ENCODE measurements at places on chromosomes 1 and 21. TPM values are rescaled to one million over a fixed set of nuclear protein-coding genes. Genes with fewer than 3 reads are reported as not detected.

The TEX38 gene
- polyA plus RNA-seq = 0.47 TPM

The GPN2 gene
- polyA plus RNA-seq = 28.1 TPM

The CLIC6 gene
- 1.8 TPM for polyA plus RNA-seq

The HSF2BP gene
- polyA plus RNA-seq = 2.2 TPM

The PLA2G2E gene
- not detected for polyA plus RNA-seq

The KCNJ9 gene
- not detected for polyA plus RNA-seq

The AUNIP gene
- 2.8 TPM for polyA plus RNA-seq

The SYT11 gene
- polyA plus RNA-seq = 24.2 TPM

DNA sequence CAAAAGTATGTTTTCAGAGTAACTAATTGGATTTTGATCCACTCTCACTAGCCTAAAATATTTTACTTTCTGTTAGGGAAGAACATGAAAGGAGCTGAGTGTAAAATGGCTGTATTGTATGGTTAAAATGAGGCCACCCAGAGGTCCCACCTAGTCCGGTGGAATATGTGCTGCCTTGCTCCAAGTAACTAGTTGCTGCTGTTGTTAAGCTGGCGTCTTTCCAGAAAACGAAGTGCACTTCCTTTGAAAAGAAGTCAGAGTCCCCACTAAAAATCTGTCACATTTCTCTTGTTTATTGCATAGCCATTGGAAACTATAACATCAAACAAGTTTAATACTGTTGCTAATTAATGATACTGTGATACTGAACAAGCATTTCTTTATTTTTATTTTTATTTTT, 3.2 kb downstream of the SLC25A33 start:
- no peak for DNase-seq

- DNase-seq = no peak
These were observed 7.9 kb downstream of the THBS3 start for GRCh38 chr1:155199792-155200191.

DNA sequence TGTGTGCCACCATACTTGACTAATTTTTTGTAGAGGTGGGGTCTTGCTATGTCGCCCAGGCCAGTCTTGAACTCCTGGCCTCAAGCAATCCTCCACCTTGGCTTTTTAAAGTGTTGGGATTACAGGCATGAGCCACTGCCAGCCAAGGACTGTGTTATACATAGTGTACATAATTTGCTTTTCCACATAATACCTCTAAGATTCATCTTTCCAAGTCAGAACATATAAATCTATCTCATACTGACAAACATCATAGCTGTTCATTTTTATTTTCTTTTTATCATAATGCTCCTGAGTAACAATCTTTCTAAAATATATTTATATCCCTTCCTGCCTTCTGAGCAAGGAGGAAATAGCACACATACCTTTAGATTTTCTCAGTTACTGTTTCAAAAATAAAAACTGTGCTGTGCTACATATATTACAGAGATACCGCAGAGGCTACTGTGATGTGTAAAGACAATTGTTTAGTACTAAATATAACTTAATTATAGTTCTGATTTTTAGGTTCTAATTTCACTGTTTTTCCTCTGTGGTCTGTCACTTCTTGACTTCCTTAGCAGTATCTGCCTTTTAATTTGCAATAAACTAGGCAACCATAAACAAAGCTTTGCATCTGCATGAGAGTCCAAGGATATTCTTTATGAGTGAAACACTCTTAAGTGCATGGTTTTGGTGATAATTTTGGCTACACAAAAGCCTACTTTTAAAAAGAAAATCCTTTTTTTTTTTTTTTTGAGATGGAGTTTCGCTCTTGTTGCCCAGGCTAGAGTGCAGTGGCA, 59.3 kb downstream of the EYA3 start:
- DNase-seq = no peak

DNA sequence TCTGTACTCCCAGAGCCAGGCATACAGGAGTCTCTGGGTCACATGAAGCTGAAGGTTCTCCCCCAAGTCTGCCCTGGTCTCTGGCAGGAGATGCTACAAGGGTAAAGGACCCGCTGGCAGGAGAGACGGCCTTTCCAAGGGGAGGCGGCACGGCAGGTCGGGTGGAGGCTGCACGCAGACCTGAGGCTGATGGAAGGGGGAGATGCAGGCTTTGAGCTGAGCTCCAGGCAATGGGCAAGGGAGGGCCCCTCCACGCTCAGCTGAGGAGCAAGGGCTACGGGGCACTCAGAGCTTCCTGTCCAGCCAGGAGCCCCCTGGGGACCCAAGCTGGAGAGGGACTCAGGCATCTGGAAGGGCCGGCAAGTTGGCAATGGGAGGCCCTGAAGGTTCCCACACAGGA, 50.3 kb downstream of the MEGF6 start:
- no peak for DNase-seq

DNA sequence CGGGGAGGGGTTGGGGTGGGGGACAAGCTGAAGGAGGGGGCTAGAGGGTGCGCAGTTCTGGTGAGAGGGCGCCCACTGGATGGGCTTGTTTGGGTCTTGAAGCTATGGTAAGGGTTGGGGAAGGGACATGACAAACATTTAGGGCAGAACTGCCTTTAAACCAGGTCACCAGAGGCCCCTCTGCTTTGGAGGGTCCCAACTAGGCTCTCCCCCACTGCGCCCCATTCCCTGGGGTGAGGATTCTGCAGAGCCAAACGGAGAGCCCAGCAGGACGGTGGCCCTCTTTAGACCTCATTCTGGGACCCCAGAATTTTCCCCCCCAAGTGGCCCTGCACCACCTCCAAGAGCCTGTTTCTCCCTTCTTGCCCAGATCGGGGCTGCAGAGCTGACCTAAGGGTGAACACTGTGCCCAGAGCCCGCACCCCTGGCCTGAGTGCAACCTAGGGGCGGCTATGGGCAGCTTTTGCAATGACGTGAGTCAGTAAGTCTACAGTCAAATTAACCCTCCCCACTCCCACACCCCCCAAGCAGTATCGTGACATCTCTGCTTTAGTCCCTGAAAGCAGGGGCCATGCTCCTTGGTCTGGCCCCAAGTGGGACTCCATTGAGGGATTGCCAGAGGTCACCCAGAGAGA, 593.8 kb downstream of the MATN1 start:
- no peak for DNase-seq

DNA sequence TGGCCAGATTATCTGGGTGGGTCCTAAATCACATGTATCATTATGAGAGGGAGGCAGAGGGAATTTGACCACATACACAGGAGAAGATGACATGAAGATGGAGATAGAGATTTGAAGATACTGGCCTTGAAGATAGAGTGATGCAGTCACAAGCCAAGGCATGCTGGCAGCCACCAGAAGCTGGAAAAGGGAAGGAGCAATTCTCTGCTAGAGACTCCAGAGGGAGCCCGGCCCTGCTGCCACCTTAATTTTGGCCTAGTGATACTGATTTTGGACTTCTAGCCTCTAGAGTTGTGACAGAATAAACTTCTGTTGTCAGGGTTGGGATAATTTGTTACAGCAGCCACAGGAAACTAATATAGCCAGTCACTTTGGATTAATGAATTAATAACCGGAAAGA, 2.2 kb upstream of the PRDM2 start:
- no peak for DNase-seq

- no peak for DNase-seq
These were observed 244.0 kb downstream of the PLPP3 start for GRCh38 chr1:56335394-56335793.

GRCh38 chr1:109149874-109150601, 36.1 kb downstream of the ELAPOR1 start:
- no peak for DNase-seq

- no peak for DNase-seq
These were observed 2027.7 kb downstream of the MRPL39 start for GRCh38 chr21:23579573-23579972.

DNA sequence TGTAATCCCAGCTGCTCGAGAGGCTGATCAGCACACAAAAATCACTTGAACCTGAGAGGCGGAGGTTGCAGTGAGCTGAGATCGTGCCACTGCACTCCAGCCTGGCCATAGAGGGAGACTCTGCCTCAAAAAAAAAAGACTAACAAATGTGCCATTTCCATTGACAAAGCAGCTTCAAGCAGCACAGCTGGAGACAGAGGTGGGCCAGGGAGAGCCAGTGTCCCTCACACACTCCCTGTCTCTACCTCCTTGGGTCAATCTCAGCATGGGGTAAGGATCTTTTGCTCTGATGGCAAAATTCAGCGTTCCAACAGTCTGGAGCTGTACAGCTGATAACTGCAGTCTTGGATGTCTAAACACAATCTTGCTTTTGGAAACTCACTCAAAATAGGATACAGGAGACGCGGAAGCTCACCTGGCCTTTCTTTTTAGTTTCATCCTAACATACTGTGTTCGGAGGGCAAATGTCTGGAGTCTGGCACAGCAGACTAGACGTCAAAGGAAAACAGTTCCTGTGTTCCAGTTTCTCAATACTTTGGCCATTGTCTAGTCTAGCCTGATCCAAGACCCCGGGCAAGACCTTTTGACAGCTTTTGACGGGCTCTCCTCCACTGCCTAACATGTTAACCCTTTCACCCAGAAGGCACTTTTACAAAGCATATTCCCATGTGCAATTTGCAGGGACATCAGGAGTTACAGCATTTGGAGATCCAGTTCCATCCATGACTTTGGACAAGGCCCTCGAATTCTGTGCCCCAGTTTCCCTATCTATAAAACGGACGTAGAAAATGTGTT, 2.9 kb downstream of the RCC2 start:
- no peak for DNase-seq

GRCh38 chr1:155141749-155142148, 1.4 kb upstream of the DPM3 start:
- no peak for DNase-seq

- DNase-seq = no peak
These were observed 2.2 kb downstream of the SLC19A1 start for GRCh38 chr21:45539796-45540600.

DNA sequence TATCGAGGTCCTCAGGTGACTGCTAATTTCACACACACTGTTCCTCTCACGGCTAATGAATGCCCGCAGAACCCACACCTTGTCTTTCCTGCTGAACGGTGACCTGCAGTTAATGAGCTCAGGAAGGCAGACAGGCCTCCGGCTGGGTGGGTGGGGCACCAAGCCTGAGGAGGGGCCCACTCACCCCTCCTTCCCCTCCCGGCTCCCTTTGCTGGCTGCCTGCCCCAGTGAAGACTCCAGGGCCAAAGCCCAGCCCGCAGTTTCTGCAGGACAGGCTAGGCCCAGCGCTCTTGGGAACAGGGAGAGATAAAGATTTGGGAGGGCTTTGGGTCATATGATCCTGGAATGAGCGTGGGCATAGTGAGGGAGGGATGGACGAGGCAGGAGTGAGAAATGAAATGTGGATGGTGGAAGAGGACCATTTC, 26.4 kb downstream of the FOXO6 start:
- no peak for DNase-seq

DNA sequence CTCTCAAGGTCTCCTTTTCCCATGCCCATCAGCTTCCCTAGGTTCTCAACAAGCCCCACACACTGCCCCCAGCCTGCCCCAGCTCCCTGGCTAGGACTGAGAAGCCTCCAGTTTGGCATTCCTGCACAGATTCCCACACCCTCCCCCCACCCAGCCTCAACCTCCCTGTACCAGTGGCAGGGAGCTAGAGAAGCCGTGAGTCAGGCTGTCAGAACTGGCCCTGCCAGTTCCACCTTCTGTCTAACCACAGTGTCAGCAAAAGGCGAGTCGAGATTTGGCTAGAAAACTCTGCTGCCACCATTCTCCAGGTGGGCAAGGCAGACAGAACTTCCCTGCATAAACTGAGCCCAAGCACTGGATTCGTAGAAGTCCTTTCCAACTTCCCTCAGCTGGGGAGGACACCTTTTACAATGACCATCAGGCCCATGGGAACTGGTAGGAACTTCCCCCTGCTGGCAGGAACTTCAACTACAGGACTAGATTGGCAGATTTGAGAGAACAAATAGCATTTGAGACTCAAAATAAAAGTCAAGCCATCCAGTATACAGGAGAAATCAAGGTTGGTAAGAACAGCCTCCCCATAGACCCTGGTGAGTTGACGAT, 31.0 kb downstream of the TNNT2 start:
- DNase-seq = peak; percentile 24

DNA sequence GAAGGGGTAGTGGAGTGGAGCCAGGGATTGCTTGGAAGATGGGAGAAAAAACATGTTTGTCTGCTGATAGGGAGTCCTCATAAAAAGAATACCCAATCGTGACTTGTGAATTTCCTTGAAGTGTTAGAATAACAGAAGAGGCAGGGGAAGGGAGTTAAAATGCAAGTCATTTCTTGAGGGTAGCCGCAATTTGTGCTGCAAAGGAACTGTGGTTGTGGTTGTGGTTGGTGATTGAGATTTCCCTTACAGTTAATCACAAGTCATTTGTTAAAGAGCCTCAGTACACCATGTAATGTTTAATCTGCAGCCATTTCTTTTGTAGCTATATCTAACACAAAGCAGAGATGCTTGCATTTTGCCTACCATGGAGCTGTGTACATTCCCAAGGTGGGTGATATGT, 38.5 kb upstream of the EGLN1 start:
- no peak for DNase-seq

DNA sequence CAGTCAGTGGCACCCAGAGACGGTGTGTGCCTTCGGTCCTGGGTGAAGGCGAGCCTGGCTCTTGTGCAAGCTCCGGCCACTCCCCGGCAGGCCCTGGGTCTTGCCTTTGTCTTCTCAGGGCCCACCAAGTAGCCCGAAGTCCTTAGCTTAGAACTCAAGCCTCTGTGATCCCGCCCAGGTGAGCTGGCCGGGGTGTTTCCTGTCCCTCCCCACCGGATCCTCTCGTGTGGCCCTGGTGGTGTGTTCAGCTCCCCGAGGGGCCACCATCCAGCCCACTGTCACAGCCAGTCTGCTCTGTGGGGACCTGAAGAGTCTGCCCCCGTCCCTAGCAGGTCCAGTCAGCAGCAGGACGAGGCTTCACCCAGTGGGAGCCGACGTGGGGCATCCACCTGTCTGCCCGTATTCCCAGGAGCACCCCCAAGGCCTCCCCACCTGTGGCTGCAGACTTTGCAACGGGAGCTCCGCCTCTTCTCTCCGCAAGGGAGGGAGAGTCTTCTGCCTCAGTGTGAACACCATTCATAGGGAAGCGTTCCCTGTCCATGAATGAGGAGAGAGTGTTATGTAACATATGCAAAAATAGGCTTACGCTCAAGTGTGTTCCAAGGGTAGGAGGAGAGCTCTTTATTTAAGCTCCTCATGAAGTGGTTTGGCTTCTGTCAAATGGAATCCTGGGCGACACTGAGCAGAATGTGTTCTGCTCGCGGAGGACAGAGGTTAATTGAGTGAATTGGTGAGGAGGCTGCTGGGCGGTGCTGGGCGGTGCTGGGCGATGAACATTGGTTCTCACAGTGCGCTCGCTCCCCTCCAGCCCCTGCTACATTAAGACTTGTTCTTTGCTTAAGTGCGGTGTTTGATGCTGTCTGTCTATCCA, 108.9 kb downstream of the CRYAA start:
- no peak for DNase-seq

- DNase-seq = no peak
These were observed 180.0 kb downstream of the CDC7 start for GRCh38 chr1:91680556-91681155.

- peak; percentile 41 for DNase-seq
These were observed 43.8 kb downstream of the RBM11 start for GRCh38 chr21:14259747-14260146.

DNA sequence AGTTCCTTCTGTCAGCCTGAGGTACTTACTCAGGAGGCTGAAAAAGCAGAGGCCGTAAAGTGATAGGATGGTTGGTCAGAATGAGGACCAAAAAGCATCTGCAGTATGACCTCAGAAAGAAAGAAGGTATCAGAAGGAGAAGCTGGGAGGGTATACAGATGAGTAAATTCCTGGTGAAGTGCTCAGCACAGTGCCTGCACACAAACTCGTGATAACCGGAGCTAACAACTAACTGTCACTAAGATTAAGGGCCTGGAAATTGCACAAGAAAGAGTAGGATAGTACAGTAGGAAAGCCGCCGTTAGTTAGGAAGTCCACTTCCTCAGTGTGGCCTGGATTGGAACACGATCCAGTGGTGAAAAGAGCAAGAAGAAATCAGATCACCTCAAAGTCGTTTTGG, 62.6 kb downstream of the VPS26C start:
- no peak for DNase-seq

- no peak for DNase-seq
These were observed 407 bp downstream of the IGSF3 start for GRCh38 chr1:116667078-116667574.
